Activated CD8-positive, alpha-beta memory T cell treated with anti-CD3 and anti-CD28 coated beads for 1 hour (primary cell): ENCODE measurements at places on chromosomes 5 and 9.

- no peak for DNase-seq
Measured at GRCh38 chr5:3590161-3590966, 5.3 kb upstream of the IRX1 start.

GRCh38 chr5:103313056-103313455 is 54.5 kb downstream of the MACIR start:
- DNase-seq: no peak

GRCh38 chr5:153888781-153889180 is 149.9 kb downstream of the FAM114A2 start:
- DNase-seq: no peak

DNA sequence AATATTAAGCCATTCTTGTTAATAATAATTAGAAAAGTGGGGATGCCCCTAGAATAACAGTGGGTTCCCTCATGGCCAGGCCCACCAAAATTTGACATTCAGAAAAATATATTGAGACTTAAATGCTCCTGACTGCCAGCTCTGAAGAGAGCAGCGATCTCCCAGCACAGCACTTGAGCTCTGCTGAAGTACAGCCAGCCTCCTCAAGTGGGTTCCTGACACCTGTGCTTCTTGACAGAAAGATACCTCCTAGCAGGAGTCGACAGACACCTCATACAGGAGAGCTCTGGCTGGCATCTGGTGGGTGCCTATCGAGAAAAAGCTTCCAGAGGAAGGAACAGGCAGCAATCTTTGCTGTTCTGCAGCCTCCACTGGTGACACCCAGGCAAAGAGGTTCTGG is 261.5 kb downstream of the DTWD2 start:
- DNase-seq: no peak

- no peak for DNase-seq
Measured at GRCh38 chr5:150021491-150022157, 21.1 kb downstream of the HMGXB3 start.

- DNase-seq: no peak
Measured at GRCh38 chr5:104611135-104611767, 1048.7 kb upstream of the NUDT12 start.

- no peak for DNase-seq
Measured at GRCh38 chr5:128376577-128376976, 161.5 kb downstream of the FBN2 start.

DNA sequence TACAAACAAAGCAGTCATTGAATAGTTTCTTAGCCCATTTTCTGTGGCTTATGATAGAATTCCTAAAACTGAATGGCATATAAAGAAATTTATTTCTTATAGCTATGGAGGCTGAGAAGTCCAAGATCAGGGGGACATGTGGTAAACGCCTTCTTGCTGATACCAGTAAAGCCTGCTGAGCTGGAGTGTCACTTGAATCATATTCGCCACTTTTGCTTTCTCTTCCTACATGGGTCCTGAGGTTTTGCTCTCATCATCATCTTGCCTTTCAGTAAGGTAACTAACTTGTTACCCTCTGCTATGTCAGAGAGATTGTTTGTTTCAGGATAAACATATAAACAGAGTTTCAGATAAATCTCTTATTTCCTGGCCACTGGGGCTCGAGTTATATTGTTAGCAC is 203.3 kb upstream of the DMRT1 start:
- DNase-seq: no peak

DNA sequence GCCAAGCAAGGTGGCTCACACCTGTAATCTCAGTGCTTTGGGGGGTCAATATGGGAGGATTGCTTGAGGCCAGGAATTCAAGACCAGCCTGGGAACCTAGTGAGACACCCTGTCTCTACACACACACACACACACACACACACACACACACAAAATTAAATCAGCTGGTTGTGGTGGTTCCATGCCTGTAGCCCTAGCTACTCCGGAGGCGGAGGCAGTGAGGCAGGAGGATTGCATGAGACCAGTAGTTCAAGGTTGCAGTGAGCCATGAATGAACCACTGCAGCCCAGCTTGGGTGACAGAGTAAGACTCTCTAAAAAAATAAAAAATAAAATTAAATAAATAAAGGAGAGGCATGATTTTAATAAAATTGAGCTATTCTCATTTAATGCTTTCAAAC is 13.1 kb downstream of the CEMIP2 start:
- no peak for DNase-seq

DNA sequence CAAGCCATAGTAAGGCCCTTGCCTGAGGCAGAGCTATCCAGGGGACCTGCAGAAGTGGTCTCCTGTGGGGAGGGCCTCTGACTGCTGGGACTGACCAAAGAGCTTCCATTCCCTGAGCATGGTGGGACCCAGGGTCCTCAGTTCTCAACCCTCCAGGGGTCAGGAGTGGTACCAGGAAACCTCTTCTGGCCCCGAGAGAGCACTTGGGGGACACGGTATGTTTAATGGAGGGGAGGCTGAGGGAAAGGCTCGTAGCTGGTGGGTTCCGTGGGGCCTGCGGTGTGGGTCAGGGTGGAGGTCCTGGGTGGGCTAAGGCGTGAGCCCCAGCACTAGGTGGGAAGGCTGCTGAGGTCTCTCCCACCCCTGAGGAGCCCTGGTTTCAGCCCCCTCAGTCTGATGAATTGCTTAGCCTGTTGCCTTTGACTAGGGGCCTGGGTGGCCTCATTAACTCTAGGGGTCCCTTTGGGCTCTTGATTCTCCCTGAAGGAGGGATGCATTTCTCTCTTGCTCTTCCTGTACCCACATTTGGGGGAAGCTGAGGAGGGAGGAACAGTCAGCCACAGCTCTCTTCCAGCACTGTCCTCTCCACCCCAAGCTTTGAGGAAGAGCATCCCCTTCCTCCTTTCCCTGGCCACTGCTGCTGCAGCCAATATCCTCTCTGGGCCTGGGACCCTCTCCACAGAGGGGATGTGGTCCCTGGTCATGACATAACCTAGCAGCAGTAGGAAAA is 34.0 kb downstream of the CSF1R start:
- DNase-seq: no peak

DNA sequence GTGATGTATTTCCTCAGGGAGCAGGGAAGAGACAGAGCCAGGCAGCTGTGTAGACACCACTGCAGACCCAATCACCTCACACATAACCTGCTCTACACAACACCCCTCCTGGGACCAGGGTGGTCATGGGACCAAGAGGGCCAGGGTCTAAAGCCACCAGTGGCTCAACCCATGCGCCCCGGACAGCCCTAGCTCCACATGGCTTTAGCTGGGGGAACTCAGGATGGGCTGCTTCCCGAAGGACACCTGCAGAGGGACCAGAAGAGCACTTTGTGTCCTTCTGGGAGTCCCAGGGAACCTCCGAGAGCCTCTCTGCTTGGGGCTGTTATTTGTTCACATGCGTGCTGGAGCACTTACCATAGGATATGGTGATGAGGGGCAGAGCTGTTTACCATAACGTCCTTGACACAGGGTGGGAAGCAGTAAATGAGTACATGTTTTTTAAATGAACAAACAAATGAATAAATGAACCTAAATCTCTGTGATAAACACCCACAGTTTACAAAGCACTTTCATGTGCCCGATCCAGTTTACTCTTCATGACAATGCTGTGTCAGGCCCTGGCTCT is 12.3 kb downstream of the SEPTIN8 start:
- no peak for DNase-seq

DNA sequence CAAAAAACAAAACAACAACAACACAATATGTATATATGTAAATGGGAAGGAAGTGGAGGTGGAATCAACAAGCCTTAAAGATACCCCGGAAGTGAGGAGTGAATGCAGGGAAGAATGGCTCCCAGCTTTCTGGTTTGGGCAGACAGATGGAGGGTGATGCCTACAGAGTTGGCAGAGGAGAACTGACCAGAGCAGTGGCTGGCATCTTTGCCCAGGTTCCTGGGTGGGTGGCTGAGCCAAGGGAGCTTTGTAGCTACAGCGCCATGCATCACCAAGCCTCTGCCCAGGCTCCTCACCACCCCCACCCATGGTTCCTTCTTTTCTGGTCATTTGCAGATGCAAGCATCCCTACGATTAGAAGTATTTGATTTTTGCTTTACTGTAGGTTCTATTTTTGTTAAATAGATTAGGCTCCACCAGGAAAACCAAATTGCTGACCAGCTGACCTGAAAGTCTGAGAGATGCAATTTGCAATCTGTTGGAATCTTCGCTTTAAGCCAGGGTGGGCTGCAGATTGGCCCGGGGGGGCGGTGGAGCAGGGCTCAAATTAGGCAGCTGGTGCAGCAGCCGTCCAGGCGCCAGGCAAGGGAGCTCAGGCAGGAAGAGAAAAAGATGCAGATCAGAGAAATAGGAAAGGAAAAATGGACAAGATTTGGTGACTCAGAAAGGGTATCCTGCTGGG is 163.3 kb upstream of the TBC1D2 start:
- DNase-seq: no peak

- DNase-seq: no peak
Measured at GRCh38 chr5:126540631-126541030, 54.4 kb downstream of the ALDH7A1 start.

- no peak for DNase-seq
Measured at GRCh38 chr9:93579711-93580516, 3.5 kb downstream of the PHF2 start.

- no peak for DNase-seq
Measured at GRCh38 chr9:115837618-115838017, 316.0 kb upstream of the PAPPA start.

DNA sequence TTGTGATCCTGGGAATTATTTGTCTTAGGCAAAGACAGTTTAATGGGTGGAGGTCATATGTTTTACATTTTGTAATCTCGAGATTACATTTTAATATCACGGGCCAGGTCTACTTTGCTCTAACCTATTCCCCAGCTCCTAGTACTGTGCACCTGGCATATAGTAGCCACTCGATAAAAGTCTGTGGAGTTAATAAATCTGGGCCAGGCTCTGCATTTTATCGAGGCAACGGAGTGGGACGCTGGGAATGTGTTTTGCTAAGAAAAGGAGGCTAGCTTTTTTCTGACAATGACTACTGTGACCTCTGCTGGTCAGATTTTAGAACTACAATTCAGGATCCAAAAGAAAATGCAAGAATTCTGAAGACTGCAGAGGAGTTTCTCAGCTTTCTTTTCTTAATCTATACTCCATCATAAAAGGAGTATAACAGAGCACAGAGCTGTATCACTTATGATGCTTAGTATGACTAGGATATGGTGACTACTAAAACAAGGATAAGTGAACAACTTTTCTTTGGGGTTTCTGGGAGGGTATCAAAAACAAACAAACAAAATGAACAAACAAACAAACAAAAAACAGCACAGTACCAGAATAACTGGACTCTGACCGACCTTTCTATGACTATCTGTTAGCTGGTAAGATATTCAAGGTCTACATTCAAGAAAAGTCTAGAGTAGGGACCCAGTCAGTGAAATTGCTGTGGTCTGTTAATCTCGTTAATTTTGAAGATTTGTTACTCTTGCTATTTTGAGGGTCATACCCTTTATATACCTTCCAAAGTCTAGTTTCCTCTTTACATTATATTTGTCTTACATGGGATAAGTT is 46.1 kb upstream of the CER1 start:
- no peak for DNase-seq

GRCh38 chr5:73392775-73393174 is 55.8 kb downstream of the FOXD1 start:
- no peak for DNase-seq

- no peak for DNase-seq
Measured at GRCh38 chr5:71778678-71779276, 59.7 kb downstream of the CARTPT start.

- no peak for DNase-seq
Measured at GRCh38 chr5:158017469-158017868, 158.5 kb upstream of the CLINT1 start.

DNA sequence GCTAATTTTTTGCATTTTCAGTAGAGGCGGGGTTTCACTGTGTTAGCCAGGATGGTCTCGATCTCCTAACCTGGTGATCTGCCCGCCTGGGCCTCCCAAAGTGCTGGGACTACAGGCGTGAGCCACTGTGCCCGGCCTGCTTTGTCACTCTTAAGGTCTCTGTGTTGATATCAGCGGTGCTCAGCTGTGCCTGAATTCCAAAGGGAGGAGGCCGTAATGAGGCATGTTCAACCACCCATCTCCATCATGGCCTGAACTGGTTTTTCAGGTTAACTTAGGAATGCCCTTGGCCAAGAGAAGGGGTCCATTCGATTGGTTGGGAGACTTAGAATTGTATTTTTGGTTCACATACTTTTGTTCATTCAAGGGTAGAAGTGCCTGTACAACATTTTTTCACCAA is 22.0 kb downstream of the HSD17B3 start:
- DNase-seq: no peak

DNA sequence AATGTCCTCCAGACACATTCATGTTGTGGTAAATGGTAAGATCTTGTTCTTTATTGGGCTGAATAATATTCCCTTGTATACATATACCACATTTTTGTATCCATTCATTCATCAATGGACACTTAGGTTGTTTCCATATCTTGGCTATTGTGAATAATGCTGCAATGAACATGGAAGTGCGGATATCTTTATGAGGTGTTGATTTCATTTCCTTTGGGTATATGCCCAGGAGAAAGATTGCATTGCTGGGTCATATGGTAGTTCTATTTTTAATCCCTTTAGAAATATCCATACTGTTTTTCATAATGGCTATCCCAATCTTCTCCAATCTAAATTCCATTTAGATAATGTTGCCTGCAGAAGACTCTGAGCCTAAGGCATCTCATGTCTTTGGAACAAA is 78.0 kb upstream of the TNC start:
- DNase-seq: no peak

DNA sequence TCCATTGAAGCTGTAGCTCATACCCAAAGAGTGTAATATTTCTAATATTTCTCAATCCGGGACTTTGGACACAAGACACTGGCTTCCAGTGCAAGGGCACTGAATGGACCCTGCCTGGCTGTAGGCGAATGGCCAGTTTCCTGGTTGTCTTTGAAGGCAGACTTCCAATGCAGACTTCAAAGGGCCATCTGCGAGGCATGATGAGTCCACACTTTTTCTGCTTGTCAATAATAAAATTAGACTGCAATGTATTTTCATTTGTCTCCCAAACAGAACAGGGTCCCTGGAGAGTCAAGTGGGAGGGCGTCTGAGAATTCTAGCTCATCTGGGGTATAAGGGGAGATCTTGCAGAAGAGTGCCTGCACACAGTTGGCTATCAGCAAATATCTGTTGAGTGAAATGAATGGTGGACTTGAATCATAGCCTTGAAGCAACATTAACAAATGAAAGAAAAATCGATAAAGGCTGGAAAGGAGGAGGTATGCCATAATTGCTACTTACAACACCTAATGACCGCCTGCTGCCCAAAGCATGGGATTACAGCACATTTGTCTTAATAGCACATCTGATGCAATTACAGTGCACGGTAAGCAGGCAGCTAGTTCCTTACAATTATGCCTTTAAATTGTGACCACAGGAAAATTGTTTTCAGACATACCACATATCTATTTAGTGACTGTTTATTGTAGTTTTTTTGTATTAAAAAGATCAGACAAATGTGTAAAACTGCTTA is 137.5 kb downstream of the ARHGEF28 start:
- DNase-seq: no peak

DNA sequence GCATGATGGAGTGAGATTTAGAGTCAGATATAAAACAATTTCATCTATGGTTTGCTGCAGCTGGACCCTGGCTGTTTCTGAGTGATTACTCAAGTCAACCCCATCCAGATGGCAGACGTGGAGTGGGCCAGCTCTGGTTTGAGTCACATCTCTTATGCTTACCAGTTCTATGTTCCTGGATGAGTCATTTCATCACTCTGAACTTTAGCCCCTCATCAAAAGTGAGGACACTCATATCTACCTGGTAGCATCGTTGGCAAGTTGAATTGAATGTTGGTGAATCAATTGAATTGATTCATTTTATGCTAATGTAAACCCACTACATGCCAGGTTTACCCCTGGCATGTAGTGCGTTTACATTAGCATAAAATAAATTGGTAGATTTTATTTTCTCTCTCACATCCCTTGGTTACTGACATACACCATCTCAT is 176.4 kb downstream of the FGF18 start:
- DNase-seq: no peak
